ENCODE measurements at places on chromosomes 4 and X.

DNA sequence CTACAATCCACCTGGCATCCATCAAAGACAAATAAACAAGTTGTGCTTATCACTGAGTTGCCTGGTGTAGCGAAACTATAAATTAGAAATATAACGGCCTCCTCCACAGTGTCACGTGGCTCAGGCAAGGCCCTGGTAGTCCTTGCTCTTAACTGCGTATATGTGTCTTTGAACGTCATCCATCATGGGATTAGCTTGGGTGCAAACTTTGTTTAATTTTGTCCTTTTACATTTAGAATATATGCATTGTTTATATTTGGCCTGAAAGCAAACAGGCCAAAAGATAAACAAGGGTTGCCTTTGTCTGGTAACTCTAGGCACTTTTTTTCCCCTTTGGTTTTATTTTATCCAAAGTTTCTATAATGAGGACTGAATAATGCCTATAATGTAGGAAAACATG is 184.9 kb downstream of the KIT start:
- no peak for DNase-seq

- no peak for DNase-seq
These were observed 119.8 kb upstream of the TSPAN5 start for GRCh38 chr4:98778206-98778605.

GRCh38 chrX:27307546-27307945 is 155.6 kb downstream of the PPP4R3C start:
- DNase-seq: no peak

DNA sequence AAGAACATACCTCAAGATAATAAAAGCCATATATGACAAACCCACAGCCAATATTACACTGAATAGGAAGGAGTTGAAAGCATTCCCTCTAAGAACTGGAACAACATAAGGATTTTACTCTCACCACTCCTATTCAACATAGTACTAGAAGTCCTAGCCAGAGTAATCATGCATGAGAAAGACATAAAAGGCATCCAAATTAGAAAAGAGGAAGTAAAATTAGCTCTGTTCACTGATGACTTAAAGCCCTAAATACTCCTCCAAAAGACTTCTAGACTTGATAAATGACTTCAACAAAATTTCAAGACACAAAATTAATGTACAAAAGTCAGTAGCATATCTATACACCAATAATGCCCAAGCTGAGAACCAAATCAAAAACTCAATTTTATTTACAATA is 235.7 kb downstream of the NKX6-1 start:
- no peak for DNase-seq

DNA sequence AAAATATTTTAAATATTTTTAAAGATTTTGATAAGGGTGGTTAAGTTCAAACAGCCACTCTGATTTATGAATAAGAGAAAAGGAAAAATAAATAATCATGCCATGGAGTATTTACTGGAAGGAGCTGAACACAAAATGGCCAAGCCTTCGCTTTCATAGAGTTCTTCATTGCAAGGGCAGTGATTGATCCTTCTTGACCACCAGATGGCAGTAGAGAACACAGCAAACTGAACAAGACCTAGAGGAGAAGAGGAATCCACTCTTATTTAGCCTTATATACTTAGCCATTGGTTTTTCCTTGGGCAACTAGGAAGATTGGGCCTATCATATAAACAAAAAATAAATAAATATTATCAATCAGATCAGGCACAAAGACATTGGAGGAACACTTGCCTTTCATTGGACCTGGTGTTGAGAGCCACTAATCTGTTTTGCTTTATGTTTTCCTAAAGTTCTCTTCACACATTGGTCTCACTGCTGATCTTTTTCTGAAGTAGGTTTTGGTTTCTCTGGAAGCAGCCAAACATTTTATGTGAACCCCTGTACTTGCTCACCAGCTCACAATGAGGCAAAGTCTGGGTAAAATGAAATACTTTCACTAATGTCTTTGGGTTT is 58.1 kb upstream of the PARM1 start:
- DNase-seq: no peak

All from activated CD4-positive, alpha-beta memory T cell treated with anti-CD3 and anti-CD28 coated beads, Interleukin-2, amount 10 ng/mL, durations not matched to agents 7 days and 5 days (primary cell).